Substantia nigra (tissue), 51 donors: ENCODE measurements at places on chromosomes 2 and 18.
A peak's percentile ranks its signal among the peaks of the same experiment; 100 is the strongest.

DNA sequence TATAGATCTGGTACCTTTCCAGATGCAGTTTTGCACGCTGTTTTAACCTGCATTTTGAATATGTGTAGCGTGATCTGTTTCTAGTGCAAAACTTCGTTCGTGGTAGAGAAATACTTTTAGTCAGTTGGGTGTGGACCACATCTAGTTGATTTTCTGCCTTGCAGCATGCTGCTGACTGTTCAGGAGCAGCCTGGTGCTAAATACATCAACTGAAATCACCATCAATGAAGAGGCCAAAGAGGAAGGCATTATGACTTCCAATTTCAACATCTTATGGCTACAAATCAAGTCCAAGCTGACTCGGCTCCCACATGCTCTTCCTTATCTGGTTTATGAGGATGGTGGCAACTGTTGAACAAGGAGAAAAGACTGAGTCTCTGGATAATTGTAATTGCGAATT lies 298.5 kb downstream of the ZNF521 start:
- DNase-seq, result no peak

DNA sequence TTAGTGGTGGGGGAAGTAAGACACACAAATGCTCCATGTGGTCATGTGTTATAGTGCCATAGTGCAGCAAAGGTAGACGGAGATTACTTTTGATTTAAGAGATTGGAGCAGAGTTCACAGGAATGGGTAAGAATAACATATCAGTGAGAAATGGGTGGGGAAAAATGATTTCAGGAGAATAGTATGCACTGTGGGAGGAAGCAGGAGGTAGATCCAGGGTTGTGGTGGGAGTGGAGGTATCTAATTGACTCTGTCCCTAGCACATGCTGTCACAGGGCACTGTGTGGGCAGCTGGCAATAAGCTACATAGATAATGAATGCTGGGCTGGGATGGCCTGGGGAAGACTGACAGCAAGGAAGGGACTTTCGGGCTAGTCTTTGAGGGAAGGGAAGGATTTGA lies 65.3 kb downstream of the STAT1 start:
- DNase-seq, result no peak

GRCh38 chr2:223084873-223085272 lies 32.9 kb downstream of the KCNE4 start:
- peak; percentile 36 for DNase-seq

GRCh38 chr2:218130377-218130776 lies 4.5 kb downstream of the CXCR2 start:
- no peak for DNase-seq
